Coronary artery (tissue), 2 donors: ENCODE measurements at places on chromosomes 12 and 14.

DNA sequence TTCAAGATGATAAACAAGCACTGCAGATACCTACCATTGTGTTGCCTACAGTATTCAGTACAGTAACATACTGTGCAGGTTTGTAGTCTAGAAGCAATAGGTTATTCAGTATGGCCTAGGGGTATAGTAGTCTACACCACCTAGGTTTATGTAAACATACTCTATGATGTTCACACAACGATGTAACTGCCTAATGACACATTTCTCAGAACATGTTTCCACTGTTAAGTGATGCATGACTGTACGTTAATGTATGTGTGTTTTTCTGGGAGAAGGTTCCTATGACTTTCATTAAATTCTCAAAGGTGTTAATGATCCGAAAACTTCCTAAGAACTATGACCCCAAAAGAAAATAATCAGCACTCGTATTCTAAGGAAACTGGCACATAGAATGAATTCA lies 20.9 kb upstream of the CALM1 start:
- no peak for DNase-seq

- DNase-seq, result no peak
Observed at GRCh38 chr12:96170328-96170727, 23.8 kb upstream of the ELK3 start.

DNA sequence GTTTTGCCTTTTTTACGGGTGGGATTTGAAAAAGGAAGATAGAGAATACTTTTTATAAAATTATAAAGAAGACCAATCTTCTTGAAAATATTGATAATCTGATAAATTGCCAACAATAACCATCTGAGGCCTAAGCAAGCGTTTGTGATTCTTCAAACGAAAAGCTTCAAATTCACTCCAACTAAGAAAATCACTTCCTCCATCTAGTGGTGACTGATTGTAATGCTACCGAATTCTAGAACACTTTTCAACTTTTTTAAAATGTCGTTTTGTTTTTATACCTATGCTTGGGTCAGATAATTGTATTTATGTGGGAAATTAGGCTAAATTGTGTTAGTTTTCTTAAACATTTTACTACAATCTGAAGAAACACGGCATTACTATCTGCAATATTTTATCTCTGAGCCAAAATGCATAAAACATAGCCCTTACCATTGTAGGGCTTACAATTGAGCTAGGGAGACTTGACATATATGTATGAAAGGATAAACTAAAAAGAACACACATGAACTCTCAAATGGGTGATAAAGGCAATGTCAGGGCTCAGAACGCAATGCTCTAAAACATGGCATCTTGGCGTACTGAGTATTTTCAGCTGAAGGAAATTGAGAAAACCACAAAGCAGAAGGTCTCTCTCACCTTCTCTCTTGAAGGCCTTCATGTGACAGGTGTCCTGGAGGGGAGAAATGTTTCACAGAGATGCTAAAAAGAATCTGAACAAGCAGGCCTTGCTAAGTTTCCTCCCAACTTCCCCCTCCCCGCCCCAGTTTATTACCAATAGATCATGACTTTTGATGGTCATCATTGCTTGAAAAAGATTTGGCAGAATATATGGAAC lies 36.8 kb upstream of the G2E3 start:
- no peak for DNase-seq

- no peak for DNase-seq
Observed at GRCh38 chr12:82209533-82209932, 148.7 kb downstream of the CCDC59 start.

GRCh38 chr12:81365284-81365683 lies 287.4 kb downstream of the ACSS3 start:
- DNase-seq, result no peak

DNA sequence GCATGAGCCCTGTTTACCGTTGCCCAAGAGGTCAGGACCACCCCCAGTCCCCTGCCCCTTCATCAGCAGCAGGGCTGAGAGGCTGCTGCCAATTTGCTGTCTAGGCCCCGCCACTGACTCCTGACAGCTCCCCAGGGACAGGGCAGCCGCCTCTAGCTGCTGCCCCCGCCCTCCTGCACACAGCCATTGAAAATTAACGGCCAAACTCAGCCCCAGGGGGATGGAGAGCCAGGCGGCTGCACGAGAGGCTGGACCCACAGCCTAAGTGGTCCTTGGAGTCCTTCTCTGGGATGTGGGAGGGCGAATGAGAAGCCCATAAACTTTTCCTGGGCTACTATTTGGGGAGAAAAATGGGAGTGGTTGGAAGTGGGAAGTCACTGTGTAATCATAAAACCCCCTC lies 4.6 kb downstream of the FOXN4 start:
- DNase-seq, result no peak

DNA sequence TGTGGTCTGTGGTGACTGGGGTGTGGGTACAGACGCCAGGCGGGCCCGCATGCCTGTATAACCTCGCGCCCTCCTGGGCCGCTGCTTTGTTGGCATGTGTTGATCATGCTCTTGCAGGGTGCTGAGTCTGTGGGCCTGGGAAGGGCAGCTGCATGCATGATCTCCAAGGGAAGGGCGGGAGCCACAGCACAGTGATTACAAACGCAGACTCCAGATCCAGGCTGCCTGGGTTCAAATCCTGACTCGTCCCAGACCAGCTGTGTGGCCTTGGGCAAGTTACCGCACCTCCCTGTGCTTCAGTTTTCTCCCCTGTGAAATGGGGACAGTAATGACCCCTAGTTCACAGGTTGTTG lies 24.0 kb downstream of the ADGRD1 start:
- no peak for DNase-seq

DNA sequence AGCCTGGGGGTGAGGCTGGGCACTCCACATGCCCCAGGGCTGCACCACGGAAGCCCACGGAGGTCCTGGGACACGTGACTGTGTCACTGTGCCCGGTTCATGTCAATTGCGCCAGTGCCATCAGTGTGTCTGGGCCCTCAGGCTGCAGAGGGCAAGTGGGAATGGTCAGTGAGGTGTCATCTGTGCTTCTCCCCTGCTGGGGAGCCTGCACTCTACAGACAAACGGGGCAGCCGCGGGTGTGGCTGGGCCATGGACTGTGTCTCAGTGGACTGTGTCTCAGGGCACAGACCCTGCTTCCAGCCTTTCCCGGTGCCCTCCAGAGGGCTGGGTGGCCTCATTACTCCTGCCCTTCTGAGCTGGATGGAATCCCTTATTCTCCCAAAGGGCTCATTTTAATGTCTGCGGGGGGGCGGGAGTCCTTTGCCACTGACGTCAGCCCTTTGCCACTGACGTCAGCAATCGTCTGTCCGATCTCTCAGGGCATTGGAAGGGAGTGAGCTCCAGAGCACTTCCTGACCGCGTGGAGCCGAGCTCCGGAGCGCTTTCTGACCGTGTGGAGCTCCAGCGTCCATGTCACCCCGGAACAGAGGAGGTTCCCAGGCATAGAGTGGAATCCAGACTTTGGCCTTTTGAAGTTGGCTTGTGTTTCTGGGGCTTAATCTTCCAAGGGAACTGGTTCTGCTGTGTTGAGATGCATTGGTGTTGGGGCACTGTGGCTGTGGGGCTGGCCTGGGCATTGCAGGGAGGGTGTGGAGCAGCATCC lies 72.4 kb downstream of the ADGRD1 start:
- DNase-seq, result no peak
